Activated T-helper 1 cell treated with anti-CD3 and anti-CD28 coated beads, Interleukin-12 subunit alpha, Interleukin-12 subunit beta, Interleukin-2, Interleukin-4 antibody, amounts not matched to agents 30 ng/mL and 10 ng/mL and 1 ng/mL, durations not matched to agents 14 hours and 24 hours and 36 hours (primary cell): ENCODE measurements at places on chromosomes 6 and 20. TPM values are rescaled to one million over a fixed set of nuclear protein-coding genes. Genes with fewer than 3 reads are reported as not detected.

Gene COL19A1
- total RNA-seq = not detected in 2 replicates

Gene ATP6V1G2
- total RNA-seq = 1.2 and 1.4 TPM in 2 replicates

Gene SRMS
- not detected in 2 replicates for total RNA-seq

Gene PRDM1
- 74.1 and 78.8 TPM in 2 replicates for total RNA-seq

Gene RIPOR2
- 30.8 and 31.1 TPM in 2 replicates for total RNA-seq

Gene CGA
- total RNA-seq = not detected in 2 replicates

Gene LAMA2
- 0.65 and 0.73 TPM in 2 replicates for total RNA-seq

Gene SIRPB1
- total RNA-seq = 1.6 and 3.3 TPM in 2 replicates

Gene VSTM2L
- total RNA-seq = 0.29 TPM in 1 of 2 replicates, not detected in the other

Gene CST4
- total RNA-seq = not detected in 2 replicates

Gene BPIFB2
- not detected in 2 replicates for total RNA-seq

Gene PSMB8
- total RNA-seq = 353 and 358 TPM in 2 replicates

Gene BPI
- not detected in 2 replicates for total RNA-seq

Gene DLL1
- total RNA-seq = not detected in 2 replicates

Gene ZBTB12
- 4.6 and 5.1 TPM in 2 replicates for total RNA-seq

Gene TREM2
- not detected in 2 replicates for total RNA-seq

Gene LTA
- total RNA-seq = 1,021 and 1,078 TPM in 2 replicates

Gene MYLK4
- total RNA-seq = 0.10 TPM in 2 replicates

Gene EYA2
- total RNA-seq = not detected in 2 replicates

Gene REM1
- not detected in 2 replicates for total RNA-seq

Gene TRIM31
- total RNA-seq = not detected in 2 replicates

Gene CCHCR1
- 50.9 and 51.3 TPM in 2 replicates for total RNA-seq

Gene IMPG1
- total RNA-seq = not detected in 2 replicates

Gene FOXS1
- total RNA-seq = not detected in 2 replicates

Gene PACRG
- total RNA-seq = 0.36 TPM in 1 of 2 replicates, not detected in the other

Gene SMOC2
- not detected in 2 replicates for total RNA-seq

Gene MAPK14
- 41.3 and 49.7 TPM in 2 replicates for total RNA-seq

Gene NKX2-4
- not detected in 2 replicates for total RNA-seq

Gene DLK2
- 1.5 and 2.0 TPM in 2 replicates for total RNA-seq

Gene TRIM40
- total RNA-seq = not detected in 2 replicates

Gene TRIM10
- 0.05 and 0.08 TPM in 2 replicates for total RNA-seq

Gene BIRC7
- not detected in 2 replicates for total RNA-seq

Gene C6orf15
- total RNA-seq = not detected in 2 replicates

Gene LY6G6F
- not detected in 2 replicates for total RNA-seq

Gene EBF4
- total RNA-seq = 12.3 and 12.6 TPM in 2 replicates

Gene MCCD1
- not detected in 2 replicates for total RNA-seq

Gene PRL
- not detected in 2 replicates for total RNA-seq

Gene VWA7
- 2.9 and 5.0 TPM in 2 replicates for total RNA-seq

Gene EYS
- not detected in 2 replicates for total RNA-seq

Gene THBS2
- total RNA-seq = not detected in 2 replicates

Gene MEP1A
- not detected in 2 replicates for total RNA-seq

Gene CDSN
- total RNA-seq = not detected in 2 replicates

Gene PAX1
- not detected in 2 replicates for total RNA-seq

Gene PLG
- 0.24 and 0.60 TPM in 2 replicates for total RNA-seq

Gene SPDEF
- total RNA-seq = not detected in 2 replicates

Gene POPDC3
- not detected in 2 replicates for total RNA-seq

Gene ARMH2
- total RNA-seq = not detected in 2 replicates

Gene SIRPA
- not detected in 2 replicates for total RNA-seq

Gene NOX3
- total RNA-seq = not detected in 2 replicates
